ENCODE measurements at places on chromosomes 1 and 21. TPM values are rescaled to one million over a fixed set of nuclear protein-coding genes. Genes with fewer than 3 reads are reported as not detected.

OLFML2B gene
- 1.3 TPM for total RNA-seq

PLA2G2D gene
- total RNA-seq: not detected

GRCh38 chr1:175195281-175195680, 2.7 kb upstream of the KIAA0040 start:
- peaks cover 7% of the 10 kb centered on the region for H3K4me1 ChIP-seq
- no peaks in the 10 kb centered on the region for H3K36me3 ChIP-seq
- H3K4me3 ChIP-seq: no peak overlapping the region
- no peak overlapping the region for H3K27ac ChIP-seq
- DNase-seq: no peak
- H3K27me3 ChIP-seq: peaks cover 56% of the 10 kb centered on the region

- no peak for DNase-seq
- no peak overlapping the region for H3K4me3 ChIP-seq
- peaks cover 4% of the 10 kb centered on the region for H3K4me1 ChIP-seq
- no peaks in the 10 kb centered on the region for H3K36me3 ChIP-seq
- H3K27ac ChIP-seq: no peak overlapping the region
- H3K27me3 ChIP-seq: no peaks in the 10 kb centered on the region
These were observed 5.5 kb upstream of the SPAG17 start for GRCh38 chr1:118190561-118190960.

PGLYRP4 gene
- total RNA-seq: not detected

DNA sequence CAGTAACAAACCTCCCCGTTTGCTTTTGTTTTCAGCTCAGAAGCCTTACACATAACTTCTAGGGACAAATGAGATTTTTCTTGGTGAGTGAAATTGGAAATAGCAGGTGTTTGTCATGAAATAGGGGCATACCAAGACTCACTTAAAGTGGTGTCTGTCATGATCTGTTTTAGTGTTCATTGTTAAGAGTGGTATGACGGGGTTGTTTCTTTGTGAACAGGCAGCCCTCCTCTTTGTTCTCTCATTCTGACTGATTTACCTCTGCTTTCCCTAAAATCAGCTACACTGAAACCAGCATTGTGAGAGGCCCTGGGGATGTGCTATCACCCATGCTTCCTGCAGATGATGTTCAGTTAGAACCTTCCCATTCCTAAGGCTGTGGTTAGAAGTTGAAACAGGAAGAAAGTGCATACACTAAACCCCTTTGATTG, 2.5 kb upstream of the ERO1B start:
- DNase-seq: peak; percentile 54
- H3K27ac ChIP-seq: no peak overlapping the region
- peak overlapping the region; percentile 18 for H3K4me3 ChIP-seq
- H3K4me1 ChIP-seq: peaks cover 26% of the 10 kb centered on the region
- H3K27me3 ChIP-seq: peaks cover 30% of the 10 kb centered on the region
- no peaks in the 10 kb centered on the region for H3K36me3 ChIP-seq

- H3K4me3 ChIP-seq: no peak overlapping the region
- no peaks in the 10 kb centered on the region for H3K27me3 ChIP-seq
- no peak for DNase-seq
- no peak overlapping the region for H3K27ac ChIP-seq
- H3K36me3 ChIP-seq: no peaks in the 10 kb centered on the region
These were observed 1.6 kb downstream of the CD247 start for GRCh38 chr1:167516404-167517388.

GRCh38 chr1:33758698-33759097, 105.2 kb upstream of the HMGB4 start:
- no peaks in the 10 kb centered on the region for H3K4me1 ChIP-seq
- H3K36me3 ChIP-seq: no peaks in the 10 kb centered on the region
- DNase-seq: no peak
- H3K27me3 ChIP-seq: no peaks in the 10 kb centered on the region
- H3K27ac ChIP-seq: no peak overlapping the region
- no peak overlapping the region for H3K4me3 ChIP-seq

DNA sequence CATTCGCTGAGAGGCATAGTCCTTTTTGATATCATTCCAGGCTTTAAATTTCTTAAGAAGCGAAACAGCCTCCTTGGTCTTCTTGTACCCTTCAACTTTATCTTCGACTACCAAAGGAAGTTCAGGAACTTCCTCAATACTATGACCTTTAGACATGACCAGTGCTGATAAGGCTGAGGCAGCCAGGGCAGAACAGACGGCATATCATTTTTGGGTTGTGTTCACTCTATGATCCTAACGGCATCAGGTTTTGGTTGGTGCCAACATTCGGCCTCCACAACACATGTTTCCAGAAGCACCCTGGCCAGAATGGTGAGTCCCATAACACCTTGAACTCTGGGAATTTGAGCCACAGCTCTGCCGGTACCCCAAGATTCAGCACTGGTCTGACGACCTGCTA, 31.4 kb upstream of the MYOC start:
- no peaks in the 10 kb centered on the region for H3K36me3 ChIP-seq
- no peak overlapping the region for H3K27ac ChIP-seq
- H3K4me1 ChIP-seq: no peaks in the 10 kb centered on the region

- no peak overlapping the region for H3K27ac ChIP-seq
- DNase-seq: no peak
- H3K36me3 ChIP-seq: no peaks in the 10 kb centered on the region
- H3K4me3 ChIP-seq: no peak overlapping the region
- no peaks in the 10 kb centered on the region for H3K4me1 ChIP-seq
- no peaks in the 10 kb centered on the region for H3K27me3 ChIP-seq
These were observed 18.8 kb downstream of the AVPR1B start for GRCh38 chr1:206098242-206098919.

GRCh38 chr1:25628741-25629421, 12.3 kb downstream of the MAN1C1 start:
- no peaks in the 10 kb centered on the region for H3K27me3 ChIP-seq
- H3K4me3 ChIP-seq: no peak overlapping the region
- no peak for DNase-seq
- no peak overlapping the region for H3K27ac ChIP-seq

TNFRSF1B gene
- total RNA-seq: 0.22 TPM

- H3K27ac ChIP-seq: no peak overlapping the region
- DNase-seq: no peak
- no peaks in the 10 kb centered on the region for H3K36me3 ChIP-seq
- H3K27me3 ChIP-seq: no peaks in the 10 kb centered on the region
- H3K4me1 ChIP-seq: peaks cover 10% of the 10 kb centered on the region
These were observed 19.2 kb downstream of the RIMS3 start for GRCh38 chr1:40646315-40646714.

GRCh38 chr21:35333831-35334618, 284.9 kb upstream of the RUNX1 start:
- H3K36me3 ChIP-seq: no peaks in the 10 kb centered on the region
- no peak overlapping the region for H3K4me3 ChIP-seq
- H3K27me3 ChIP-seq: no peaks in the 10 kb centered on the region
- DNase-seq: no peak
- no peak overlapping the region for H3K27ac ChIP-seq
- no peaks in the 10 kb centered on the region for H3K4me1 ChIP-seq

- H3K4me3 ChIP-seq: no peak overlapping the region
- H3K27ac ChIP-seq: no peak overlapping the region
- peaks cover 3% of the 10 kb centered on the region for H3K4me1 ChIP-seq
- no peak for DNase-seq
- no peaks in the 10 kb centered on the region for H3K36me3 ChIP-seq
These were observed 534.5 kb downstream of the PTPRC start for GRCh38 chr1:199173356-199173755.

DNA sequence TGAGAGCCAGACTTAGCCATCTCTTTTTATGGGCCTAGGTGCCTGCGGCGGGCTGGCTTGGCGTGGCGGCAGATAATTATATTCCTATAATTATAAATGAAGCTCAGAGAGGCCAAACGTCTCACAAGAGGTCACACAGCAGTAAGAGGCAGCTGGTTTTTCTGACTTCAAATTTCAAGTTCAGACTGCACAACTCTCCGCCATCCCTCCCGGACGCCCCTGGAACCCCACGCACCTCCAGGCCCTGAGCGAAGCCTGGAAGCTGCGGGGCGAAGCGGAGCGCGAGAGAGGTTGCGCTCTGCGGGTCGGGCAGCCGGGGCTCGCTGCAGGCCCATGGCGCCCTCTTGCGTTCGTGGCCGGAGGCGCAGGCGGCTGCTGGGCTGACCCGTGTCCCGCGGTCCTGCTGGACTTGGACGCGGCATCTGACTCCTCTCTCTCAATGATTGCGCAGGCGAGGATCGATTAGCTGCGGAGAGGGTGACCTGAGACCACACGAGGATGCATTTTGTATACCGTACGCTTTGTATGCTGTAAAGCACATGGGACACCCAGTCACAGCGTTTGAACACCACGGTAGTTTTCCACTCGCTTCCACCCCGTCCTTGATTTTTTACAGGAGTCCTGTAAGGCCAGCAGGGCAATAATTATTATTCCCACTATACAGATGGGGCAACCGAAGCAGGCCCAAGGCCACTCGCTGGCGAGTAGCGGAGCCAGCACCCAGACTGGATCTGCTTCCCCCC, 272.7 kb downstream of the FOXD2 start:
- peaks cover 15% of the 10 kb centered on the region for H3K4me1 ChIP-seq
- H3K36me3 ChIP-seq: no peaks in the 10 kb centered on the region
- H3K4me3 ChIP-seq: peak overlapping the region; percentile 53
- peaks cover 100% of the 10 kb centered on the region for H3K27me3 ChIP-seq

DNA sequence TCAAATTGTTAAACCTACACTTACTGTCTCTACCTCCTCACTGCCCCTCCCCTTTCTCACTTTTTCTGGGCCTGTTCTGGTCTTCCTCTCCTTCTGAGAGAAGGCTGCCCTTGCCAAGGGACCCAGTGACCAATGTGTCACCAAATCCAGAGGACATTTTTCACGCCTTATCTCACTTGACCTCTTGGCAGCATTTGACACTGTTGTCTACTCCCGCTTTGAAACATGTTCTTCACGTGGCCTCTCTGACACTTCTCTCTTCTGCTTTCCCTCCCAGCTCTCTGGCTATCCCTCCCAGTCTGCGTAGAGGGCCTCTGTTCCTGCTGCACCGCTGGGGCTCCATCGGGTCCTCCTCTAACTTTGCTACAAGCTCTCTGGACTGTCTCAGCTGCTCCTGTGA, 25.3 kb downstream of the KCNQ4 start:
- H3K4me3 ChIP-seq: no peak overlapping the region
- no peaks in the 10 kb centered on the region for H3K36me3 ChIP-seq
- DNase-seq: no peak
- no peak overlapping the region for H3K27ac ChIP-seq

DNA sequence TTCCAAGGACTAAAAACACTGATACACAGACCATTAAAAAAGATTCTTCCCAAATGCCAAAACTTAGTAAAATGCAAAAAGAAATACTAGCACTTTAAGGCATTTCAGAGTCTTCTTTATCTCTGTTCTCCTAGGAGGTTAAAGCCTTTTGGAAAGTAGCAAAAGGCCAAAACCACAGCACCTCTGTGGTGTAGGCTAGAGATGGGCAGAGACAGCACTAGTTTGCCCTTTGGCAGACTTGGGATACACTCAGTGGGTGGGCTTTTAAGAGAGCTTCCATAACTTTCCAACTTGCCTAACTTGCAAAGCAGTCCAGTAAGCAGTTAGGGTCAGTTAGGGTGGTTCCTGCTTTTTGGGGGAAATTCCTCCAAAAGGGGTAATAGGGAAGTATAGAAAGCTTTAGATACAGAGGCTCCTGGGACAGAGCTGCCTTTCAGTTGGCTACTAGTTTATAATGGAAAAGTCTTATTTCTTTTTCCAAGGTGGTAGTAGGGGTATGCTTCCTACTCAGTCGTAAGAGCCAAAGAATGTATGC, 17.9 kb upstream of the PTCH2 start:
- H3K27ac ChIP-seq: no peak overlapping the region
- no peaks in the 10 kb centered on the region for H3K36me3 ChIP-seq
- H3K4me1 ChIP-seq: no peaks in the 10 kb centered on the region
- no peak overlapping the region for H3K4me3 ChIP-seq
- DNase-seq: no peak

DNA sequence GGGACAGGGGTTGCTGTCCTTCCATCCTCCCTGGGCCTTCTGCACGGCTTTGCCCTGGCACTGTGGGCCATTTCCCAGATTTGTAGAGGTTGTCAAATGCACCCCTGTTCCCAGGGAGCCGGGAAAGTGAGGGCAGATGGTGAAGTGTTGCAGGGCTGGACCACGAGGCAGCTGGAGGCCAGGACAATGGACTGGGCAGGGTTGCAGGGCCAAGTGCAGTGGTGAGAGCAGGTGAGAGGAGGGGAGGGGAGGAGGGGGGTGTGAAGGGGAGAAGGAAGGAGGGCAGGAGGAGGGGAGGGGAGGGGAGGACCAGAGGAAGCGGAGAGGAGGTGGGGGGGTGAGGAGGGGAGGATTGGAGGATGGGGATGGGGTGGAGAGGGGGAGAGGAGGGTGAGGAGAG, 443.9 kb downstream of the CAMTA1 start:
- H3K4me3 ChIP-seq: no peak overlapping the region
- H3K27me3 ChIP-seq: no peaks in the 10 kb centered on the region
- DNase-seq: no peak
- H3K4me1 ChIP-seq: peaks cover 25% of the 10 kb centered on the region
- H3K36me3 ChIP-seq: no peaks in the 10 kb centered on the region

DNA sequence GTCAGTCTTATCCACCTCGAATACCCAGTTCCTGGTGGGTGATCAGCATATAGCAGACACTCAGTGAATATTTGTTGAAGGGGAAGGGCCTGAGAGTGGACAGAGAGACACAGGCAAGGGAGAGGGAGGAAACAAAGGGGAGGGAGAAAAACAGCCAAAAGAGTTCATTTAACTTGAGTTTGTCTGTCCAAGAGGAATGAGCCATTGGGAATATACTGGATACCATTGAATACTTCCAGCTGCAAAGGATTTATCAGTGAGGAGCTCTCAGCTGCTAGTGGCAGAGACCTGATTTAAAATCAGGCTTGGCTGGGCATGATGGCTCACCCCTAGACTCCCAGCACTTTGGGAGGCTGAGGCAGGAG, 11.5 kb upstream of the BGLAP start:
- H3K36me3 ChIP-seq: peaks cover 5% of the 10 kb centered on the region
- no peaks in the 10 kb centered on the region for H3K27me3 ChIP-seq
- H3K4me3 ChIP-seq: no peak overlapping the region
- H3K27ac ChIP-seq: no peak overlapping the region
- H3K4me1 ChIP-seq: no peaks in the 10 kb centered on the region
- no peak for DNase-seq

CD160 gene
- total RNA-seq: not detected

- H3K36me3 ChIP-seq: no peaks in the 10 kb centered on the region
- DNase-seq: peak; percentile 73
- peak overlapping the region; percentile 58 for H3K27ac ChIP-seq
- no peaks in the 10 kb centered on the region for H3K27me3 ChIP-seq
- peaks cover 33% of the 10 kb centered on the region for H3K4me1 ChIP-seq
- H3K4me3 ChIP-seq: no peak overlapping the region
These were observed 269.5 kb downstream of the GRIK3 start for GRCh38 chr1:36764798-36765197.

PRKACB gene
- 28.9 TPM for total RNA-seq

DNA sequence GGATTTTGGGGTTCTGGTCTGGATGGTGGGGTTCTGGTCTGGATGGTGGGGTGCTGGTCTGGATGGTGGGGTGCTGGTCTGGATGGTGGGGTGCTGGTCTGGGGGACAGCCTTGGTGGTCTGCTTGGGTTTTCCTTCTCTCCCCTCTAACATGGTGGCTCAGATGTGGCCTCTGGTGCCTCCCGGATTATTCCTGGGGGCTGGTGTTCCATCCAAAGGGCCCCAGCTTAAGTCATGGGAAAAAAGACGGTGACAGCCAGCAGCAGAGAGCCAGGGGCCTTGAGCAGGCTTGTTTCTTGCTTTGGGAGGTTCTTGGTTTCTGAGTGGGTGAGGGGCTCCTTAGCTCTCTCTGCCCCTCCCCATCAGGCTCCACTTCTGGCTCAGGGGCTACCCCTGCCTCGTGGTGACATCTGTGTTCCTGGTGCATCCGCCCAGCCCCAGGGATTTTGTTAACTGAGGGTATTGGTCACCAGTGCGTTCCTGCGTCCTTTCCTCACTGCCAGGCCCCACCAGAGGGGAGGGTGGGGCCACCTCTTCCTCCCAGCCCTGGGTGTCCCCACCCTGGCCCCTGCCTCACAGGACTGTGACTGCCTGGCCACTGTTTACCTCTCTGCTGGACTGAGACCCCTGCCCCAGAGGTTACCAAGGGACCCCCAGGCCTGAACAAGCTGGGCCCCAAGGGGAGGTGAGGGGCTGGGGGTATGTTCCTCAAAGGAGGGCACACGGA, 43.2 kb upstream of the ACTRT2 start:
- no peak overlapping the region for H3K27ac ChIP-seq
- H3K36me3 ChIP-seq: no peaks in the 10 kb centered on the region

Measured in neural progenitor cell (in vitro differentiated cells).